Activated CD8-positive, alpha-beta T cell treated with anti-CD3 and anti-CD28 coated beads for 36 hours (primary cell): ENCODE measurements at places on chromosomes 6 and 20. TPM values are rescaled to one million over a fixed set of nuclear protein-coding genes. Genes with fewer than 3 reads are reported as not detected.

ADGRF4 gene
- not detected for total RNA-seq

POM121L2 gene
- not detected for total RNA-seq

IL17F gene
- 0.76 TPM for total RNA-seq

SLC22A3 gene
- total RNA-seq, result not detected

ZNF165 gene
- 3.6 TPM for total RNA-seq

DNA sequence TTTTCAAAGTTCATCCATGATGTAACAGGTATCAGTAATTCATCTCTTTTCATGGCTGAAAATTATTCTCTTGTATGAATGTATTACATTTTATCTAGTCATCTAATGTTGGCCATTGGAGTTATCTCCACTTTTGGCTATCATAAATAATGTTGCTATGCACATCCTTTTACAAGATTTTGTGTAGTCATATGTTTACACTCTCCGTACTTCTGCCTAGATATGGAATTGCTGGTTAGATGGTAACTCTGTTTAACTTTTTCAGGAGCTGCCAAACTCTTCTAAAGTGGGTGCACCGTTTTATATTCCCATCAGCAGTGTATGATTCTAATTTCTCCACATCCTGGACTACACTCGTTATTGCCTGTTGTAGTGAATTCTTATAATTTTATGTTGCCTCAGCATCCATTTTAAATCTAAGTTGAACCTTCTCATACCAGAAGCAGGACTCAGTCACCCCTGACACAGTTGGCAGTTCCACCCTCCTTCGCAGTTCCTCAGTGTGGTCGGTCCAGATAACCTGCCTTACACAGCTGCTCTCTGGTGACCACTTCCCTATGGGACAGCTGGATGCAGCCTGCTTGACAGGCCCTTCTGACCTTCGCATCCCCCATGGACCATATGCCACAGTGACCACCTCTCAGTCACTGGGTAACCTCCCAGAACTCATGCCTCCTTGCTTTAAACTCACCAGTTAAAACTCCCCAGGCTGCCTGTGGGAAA, 33.9 kb downstream of the KIZ start:
- DNase-seq, result no peak

GRCh38 chr6:168095716-168096250, 16.8 kb upstream of the FRMD1 start:
- DNase-seq, result no peak

DNA sequence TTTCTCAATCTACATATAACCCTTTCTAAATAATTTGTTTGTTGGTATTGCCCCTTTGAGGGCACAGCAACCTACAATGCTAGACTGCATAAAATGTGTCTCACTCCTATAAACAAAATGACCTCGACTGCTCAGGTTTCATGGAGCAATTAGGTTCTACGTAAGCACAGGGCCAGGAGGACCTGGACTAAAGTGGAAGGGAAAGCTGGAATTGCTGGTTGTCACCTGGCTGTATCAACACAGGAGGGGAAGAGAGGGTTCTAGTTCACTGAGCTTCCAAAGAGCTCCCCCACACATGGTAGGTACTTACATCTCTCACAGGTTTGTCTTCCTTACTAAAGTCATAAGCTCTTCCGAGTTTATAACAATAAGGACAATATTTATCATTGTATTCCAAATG, 51.0 kb downstream of the NCOA6 start:
- no peak for DNase-seq

GRCh38 chr20:4056880-4057279, 41.5 kb upstream of the RNF24 start:
- no peak for DNase-seq

DNA sequence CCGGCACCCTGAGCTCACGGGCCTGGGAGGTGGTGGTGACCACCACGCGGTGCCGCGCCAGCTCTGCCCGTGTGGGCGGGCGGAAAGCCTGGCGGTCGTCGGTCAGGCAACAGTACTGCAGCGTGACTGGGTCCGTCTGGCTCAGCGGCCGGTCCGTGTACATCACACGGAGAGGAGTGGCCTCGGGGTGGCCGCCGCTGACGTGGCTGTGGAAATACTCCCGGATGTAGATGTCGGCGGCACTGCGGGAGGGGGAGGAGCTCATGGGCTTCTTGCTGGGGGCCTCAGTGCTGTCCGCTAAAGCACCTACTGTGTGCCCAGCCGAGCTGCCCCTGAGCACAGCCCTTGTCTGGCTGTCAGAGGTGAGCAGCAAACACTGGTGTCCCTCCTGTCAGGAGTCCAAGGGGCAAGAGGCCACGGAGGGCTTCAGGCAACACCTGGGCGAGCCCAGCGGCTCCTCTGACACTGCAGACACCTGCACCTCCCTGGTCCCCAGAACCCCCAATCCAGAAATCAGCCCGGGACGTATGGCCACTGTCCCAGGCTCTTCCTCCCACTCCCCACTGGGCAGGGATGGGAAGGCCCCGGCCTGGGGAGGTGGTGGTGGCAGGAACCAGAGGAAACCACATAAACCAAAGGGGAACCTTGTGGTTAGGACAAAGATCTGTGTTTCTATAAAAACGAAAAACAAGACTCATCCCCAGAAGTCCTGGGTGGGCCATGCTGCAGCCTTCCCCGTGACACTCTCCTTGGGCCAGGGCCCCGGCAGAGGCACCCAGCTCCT, 6.5 kb downstream of the HELZ2 start:
- DNase-seq, result peak; percentile 80

DNA sequence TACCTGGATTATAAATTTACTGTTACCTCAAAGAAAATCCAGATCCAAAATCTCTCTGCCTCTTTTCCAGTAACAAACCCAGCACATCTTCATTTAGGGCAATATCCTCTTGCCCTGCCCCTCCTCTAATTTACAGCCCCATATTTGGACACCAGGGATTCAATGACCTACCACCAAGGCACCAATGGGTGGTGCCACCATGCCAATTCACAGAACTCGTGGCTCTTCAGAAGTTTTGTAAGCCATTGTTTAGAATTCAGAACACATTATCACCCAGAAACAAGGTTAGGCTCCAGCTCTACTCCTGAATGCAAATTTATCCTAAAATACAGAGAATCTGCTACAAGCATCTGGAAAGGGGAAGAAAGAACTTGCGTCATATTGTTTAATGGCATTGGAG, 67.8 kb upstream of the SASH1 start:
- DNase-seq, result no peak

DNA sequence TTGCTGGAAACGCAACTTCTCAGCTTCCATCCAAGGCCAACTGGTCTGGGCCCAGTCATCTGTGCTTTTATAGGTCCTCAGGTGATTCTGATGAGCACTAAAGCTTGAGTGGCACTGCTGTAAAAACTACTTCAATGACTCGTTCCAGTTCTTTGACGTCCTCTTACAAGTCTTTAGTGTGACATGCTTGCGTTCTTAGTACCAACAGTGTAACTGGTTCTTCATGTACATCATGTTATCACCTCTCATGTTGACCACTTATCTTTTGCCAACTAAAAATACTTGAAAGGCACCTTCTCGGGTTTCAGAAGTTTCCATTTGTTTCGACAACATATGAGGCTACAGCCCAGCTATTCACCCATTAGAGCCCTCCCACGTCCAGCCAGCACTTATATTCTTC, 468.9 kb downstream of the PRKN start:
- DNase-seq, result no peak

GRCh38 chr20:3239026-3239866, at the start of gene SLC4A11:
Gene SLC4A11, minus strand, starts transcription at chr20:3239190. Its CDS starts 53 bp downstream, at chr20:3239137.
- peak; percentile 49 for DNase-seq

- DNase-seq, result no peak
Measured at GRCh38 chr6:44622956-44623355, 235.4 kb downstream of the CDC5L start.

DNA sequence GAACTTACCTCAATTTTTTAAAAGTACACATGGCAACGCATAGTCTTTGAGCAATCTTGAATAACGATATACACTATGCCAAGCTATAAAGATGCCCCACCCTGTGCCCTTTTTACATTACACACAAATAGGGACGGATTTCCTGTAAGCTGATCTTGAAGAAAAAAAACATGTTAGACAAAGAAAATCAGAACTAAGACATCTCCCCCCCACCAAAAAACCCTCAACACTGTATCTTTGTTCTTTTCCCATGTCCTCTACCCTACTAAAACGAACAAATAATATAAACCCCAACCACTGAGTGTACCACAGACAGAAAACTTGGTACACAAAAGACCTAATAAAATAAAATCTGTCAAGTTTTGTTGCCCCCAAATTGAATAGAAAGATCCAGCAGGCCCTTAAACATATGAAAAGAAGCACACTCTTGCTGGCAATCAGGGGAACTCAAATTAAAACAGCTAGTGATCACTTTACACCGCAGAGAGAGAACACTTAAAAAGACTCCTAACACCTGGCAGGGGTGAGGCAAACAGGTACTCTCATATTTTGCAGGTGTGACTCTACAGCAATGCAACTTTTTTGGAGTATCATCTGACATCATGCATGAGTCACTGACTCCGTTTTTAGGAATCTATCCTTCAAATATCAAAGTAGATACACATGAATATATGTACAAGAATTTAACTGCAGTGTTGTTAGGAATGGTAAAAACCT, 29.6 kb downstream of the BACH2 start:
- DNase-seq, result peak; percentile 69

DNA sequence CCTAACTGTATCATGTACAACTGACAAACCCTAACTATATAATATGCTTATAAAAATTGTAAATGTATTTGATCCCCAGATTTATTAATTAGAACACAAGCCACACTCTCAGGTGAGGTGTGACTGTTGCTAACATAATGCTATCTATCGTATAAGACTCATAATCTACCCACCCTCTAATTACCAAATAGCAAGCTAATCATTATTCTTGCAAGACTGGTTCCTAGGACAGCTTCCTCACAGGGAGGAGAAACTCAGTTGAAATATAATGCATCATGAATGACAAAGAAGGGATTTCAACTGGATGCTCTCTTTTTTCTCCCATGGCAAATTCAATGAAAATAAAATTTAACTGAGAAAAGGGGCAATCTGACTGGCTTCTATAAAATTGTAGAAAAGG, 35.4 kb downstream of the ELOVL4 start:
- no peak for DNase-seq

GRCh38 chr6:63910863-63911551, 275.4 kb downstream of the PHF3 start:
- DNase-seq, result no peak

GRCh38 chr6:136980070-136980469, 58.0 kb downstream of the SLC35D3 start:
- no peak for DNase-seq
